Mesenteric fat pad (tissue), 1 donor: ENCODE measurements at places on chromosomes 7 and 10. TPM values are rescaled to one million over a fixed set of nuclear protein-coding genes. Genes with fewer than 3 reads are reported as not detected.
A peak's percentile ranks its signal among the peaks of the same experiment; 100 is the strongest.

Gene TRDMT1
- 7.1 TPM for total RNA-seq

Gene PRRT4
- total RNA-seq: 17.4 TPM

Gene CALHM3
- not detected for total RNA-seq

Gene DBF4
- 9.2 TPM for total RNA-seq

Gene CALCR
- total RNA-seq: 0.51 TPM

Gene AKR1C4
- not detected for total RNA-seq

Gene UCN3
- not detected for total RNA-seq

DNA sequence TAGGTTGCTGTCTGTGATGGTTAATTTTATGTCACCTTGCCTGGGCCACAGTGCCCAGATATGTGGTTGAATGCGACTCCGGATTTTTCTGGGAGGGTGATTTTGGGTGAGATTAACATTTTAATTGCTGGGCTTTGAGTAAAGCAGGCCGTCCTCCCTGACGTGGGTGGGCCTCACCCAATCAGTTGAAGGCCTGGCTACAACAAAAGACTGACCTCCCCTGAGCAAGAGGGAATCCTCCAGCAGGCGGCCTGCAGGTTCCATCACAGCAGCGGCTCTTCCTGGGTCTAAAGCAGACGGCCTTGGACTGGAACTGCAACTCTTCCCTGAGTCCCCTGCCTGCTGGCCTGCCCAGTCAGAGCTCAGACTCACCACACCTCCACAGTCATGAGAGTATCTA lies 114.2 kb downstream of the SFMBT2 start:
- DNase-seq: no peak

DNA sequence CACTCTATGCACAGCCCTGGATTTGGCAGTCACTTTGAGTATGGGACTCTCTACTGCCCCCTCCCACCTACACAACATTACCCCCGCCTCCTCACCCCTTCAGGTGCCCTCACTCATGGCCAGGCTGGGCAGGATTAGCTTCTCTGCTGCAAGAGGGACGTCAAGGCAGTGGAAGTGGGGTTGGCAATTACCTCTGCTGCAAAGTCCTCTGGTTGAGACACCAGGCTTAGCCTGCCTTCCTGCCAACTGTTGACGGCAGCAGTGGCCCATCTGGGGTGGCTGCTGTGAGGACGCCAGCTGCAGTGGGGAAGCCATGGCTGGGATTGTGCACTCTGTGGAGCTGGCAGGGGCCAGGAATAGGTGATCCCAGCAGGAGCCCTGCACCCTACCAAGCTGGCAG lies 26.7 kb downstream of the SVIL start:
- no peak for DNase-seq

GRCh38 chr10:70926226-70927000 lies 38.0 kb upstream of the PCBD1 start:
- no peak for DNase-seq

DNA sequence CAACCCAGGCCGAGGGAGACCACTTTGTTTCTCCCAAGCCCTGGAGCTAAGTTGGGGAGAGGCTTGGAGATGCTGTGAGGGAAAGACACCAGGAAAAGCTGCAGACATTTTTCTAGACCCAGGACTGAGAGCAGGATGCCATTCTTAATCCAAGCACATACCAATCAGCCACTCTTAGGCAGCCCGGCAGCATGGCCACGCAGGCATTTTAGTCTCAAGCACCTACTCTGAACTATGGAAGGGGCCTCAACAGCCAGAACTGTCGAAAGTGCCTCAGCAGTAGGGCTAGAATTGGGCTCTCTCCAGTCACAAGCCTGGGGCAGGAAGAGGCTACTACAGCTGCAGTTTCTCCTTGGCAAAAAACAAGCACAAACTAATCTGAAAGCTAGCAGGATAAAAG lies 57.8 kb downstream of the GCC1 start:
- DNase-seq: no peak

- no peak for DNase-seq
Observed at GRCh38 chr7:17600340-17600752, 301.9 kb downstream of the AHR start.

- DNase-seq: no peak
Observed at GRCh38 chr7:68900096-68900495, 698.2 kb upstream of the AUTS2 start.

DNA sequence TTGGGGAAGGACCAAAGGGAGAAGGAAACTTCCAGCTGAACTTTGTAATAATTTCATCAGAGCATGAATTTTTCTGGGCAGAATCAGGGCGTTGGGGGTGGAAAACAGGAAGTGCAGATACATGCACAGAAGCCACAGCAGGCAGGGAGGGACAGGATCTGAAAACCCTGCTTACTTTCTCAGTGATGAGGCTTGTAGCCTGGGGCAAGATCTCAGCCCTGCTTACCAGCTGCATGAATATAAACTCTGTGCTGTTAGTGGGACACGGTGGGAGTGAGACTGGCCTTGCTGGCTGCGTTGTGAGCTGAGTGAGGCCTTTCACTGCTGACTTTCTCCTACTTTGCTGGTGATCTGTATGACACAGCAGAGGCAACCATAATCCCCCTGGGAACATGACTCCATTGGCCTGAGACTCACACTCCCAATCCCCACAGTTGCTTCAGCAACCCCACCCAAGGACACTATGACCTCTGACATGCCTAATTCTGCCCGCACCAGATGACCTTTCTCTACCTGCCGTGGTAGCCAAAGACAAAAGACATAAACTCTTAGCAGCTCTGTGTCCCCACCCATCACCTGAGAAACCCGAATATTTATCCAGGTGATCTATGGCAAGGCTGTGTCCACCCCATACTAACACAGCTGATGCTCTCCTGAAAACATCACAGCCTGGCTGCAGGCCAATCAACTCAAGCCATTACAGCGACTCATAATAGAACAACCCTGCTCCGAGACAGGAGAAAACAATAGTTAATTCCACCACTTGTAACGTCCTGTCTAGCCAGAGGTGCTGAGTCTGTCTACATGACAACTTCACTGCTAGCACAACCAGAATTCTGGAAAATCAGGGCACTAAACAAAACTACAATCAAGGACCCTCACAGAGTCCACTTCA lies 190.7 kb upstream of the CHRM2 start:
- DNase-seq: no peak

DNA sequence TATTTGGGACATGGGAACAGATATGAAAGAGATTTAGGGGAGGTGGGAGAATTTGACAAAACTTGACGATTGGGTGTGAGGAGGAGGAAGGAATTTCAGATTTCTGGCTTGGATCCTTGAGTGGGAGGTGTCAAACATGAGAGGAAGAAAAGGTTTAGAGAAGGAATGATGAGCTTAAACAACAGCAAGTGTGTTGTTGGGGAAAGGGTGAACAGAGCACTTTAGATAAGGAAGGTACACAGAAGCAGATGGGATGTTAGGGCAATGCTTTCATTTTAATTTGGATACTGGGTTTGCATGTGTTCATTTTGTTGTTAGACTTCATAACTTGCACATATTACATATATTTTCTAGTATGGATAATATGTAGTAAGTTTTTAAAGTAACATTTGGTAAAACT lies 23.2 kb downstream of the REEP3 start:
- no peak for DNase-seq

GRCh38 chr10:127919418-127920271 lies 12.7 kb downstream of the PTPRE start:
- no peak for DNase-seq

- DNase-seq: peak; percentile 69
Observed at GRCh38 chr10:110446954-110447608, 50.6 kb upstream of the DUSP5 start.

GRCh38 chr10:3486346-3487065 lies 298.5 kb downstream of the KLF6 start:
- no peak for DNase-seq

GRCh38 chr7:157503229-157503628 lies 166.4 kb downstream of the DNAJB6 start:
- peak; percentile 2 for DNase-seq

DNA sequence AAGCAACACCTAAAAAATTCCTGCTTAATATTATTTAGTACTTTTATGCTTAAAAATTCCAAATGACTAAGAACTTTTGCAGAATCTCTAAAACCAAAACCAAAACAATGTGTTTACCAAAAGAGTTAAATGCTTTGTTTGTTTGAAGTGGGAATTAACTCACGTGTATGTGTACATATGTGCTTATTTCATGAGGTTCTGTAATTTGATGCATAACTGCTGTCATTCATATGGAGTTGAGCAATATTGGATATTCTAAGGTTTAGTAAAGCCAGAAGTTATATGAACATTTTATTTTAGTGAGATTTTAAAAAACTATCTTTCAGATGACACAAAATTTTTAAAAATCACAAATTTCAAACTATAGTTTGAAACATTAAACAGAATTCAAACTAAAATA lies 157.1 kb downstream of the PIP4K2A start:
- no peak for DNase-seq

- no peak for DNase-seq
Observed at GRCh38 chr10:71366690-71367089, 30.0 kb upstream of the CDH23 start.

DNA sequence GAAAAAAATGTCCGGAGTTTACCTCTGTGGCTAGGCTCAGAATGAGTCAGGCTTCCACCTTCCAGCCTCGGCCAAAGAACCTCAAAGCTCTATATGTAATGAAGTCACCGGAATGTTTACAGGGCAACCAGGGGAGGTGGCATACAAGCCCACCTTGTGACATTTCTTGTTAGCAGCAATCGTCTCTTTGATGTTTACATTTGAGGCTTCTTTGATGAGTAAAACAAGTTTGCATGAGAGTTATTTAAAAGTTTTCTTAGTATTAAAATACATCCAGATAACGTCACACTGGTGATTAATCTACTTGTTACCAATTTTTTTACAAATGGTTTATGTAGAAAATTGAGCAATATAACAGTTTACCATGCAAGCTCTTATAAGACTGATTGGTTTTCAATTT lies 133.1 kb upstream of the ADAM12 start:
- DNase-seq: no peak

DNA sequence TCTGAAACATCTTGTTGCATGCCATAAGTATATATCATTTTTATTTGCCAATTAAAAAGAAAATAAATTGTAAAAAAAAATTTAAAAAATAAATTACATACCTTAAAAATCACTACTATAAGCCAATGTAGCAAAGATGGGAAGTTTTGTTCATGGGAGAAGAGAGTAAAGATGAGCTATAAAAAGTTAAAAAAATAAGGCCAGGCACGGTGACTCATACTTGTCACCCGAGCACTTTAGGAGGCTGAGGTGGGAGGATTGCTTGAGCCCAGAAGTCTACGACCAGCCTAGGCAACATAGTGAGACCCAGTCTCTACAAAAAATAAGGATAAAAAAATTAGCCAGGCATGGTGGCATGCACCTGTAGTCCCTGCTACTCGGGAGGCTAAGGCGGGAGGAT lies 8.4 kb upstream of the STK32C start:
- DNase-seq: no peak

DNA sequence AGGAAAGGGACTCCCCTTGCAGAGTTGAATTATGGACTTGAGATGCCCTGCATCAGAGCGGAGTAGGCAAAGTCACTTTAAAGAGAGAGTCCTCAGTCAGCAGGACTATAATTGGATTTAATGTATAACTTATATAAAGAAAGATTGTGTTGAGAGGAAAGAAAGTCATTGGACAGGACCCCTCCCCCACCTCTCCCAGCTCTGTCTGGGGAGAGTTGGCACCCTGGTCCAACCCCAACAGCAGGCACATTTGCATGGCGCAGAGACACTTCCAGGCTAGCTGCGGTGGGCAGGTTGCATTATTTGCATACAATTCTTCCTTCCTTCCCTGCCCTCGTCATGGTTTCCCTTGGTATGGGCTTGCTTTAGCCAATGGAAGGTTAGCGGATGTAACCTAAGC lies 46.1 kb upstream of the NPTX2 start:
- peak; percentile 72 for DNase-seq
